ENCODE measurements at places on chromosomes 4 and X. TPM values are rescaled to one million over a fixed set of nuclear protein-coding genes. Genes with fewer than 3 reads are reported as not detected.

RAI2 gene
- 0.98 TPM for total RNA-seq

DNA sequence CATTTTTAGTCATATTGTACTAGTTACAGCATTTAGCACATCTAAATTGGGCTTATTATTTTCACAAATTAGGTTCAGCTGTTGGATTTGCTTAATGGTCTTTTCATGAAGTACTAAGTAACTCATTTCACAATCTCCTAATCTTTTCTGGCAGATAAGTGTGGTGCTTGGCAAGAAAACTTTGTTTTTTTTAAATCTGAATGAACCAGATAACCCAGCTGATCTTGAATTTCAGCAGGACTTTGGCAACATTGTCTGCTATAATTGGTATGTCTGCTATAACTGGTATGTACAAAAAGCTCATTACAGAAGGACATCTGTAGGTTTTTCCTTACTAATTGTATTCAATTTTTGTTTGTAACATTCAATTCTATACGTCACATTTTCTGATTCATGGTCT is 22.7 kb downstream of the WDR19 start:
- no peak for DNase-seq

GRCh38 chrX:152635941-152636340 is 1.8 kb upstream of the GABRQ start:
- DNase-seq = no peak

DNA sequence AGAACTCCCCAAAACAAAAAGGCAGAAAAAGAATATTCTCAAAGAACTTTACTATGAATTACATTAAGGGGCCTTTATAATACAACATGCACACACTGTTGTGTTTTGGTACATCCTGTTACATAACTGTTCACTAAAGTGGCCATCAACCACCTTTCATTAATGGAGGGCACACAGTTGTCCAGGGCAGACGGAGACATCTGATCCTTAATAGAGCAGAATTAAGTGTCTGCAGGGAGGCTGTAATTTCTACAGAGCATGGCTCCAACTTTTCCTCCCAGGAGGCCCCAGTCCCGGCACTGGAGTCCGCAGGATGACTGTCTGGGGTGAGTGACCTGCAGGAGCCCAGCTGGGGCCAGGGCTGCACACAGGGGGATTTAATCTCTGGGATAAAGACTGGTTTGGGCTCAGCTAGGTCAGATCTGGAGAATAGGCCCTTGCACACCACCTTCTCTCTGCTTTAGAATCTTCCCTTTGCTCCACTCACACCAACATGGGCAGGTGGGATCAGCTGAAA is 233.4 kb downstream of the MAML3 start:
- DNase-seq = no peak

DNA sequence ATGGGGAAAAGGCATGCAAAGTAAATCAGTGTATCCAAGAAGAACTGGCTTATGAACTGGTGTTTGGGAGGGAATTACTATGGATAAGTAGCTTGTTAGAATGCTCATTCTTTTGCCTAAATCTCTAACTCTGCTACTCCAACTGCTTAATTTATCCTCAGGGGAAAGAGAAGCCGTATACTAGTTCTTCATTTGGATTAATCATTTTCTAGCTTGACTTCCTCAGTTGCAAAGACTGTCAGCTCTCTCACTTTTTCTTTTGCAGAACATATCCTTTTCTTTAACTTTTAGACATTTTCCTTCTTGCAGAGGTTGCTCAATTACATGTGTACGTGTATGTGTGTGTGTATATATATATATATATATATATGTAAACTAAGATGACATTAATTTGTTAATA is 21.9 kb downstream of the GPRIN3 start:
- DNase-seq = no peak

Measured in activated naive CD8-positive, alpha-beta T cell treated with anti-CD3 and anti-CD28 coated beads for 36 hours (primary cell).